ENCODE measurements at places on chromosomes 16 and 17. TPM values are rescaled to one million over a fixed set of nuclear protein-coding genes. Genes with fewer than 3 reads are reported as not detected.

DNA sequence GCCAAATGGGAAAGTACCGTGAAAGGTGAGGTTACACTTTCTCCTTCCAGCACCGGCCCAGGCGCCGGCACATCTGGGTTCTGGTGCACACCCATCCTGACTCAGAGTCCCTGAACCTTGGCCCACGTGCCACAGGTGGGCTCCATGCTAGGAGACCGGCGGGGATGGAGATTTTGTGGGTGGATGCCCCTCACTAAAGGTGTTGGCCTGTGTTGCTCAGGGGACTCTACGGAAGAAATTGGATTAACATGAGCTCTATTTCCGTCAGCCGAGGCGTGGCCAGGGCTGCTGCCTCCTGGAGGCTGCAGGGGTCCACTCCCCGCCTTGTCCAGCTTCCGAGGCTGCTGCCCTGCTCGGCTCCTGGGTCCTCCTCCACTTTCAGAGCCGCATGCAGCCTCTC lies 30.8 kb downstream of the FBXO31 start:
- DNase-seq = no peak

DNA sequence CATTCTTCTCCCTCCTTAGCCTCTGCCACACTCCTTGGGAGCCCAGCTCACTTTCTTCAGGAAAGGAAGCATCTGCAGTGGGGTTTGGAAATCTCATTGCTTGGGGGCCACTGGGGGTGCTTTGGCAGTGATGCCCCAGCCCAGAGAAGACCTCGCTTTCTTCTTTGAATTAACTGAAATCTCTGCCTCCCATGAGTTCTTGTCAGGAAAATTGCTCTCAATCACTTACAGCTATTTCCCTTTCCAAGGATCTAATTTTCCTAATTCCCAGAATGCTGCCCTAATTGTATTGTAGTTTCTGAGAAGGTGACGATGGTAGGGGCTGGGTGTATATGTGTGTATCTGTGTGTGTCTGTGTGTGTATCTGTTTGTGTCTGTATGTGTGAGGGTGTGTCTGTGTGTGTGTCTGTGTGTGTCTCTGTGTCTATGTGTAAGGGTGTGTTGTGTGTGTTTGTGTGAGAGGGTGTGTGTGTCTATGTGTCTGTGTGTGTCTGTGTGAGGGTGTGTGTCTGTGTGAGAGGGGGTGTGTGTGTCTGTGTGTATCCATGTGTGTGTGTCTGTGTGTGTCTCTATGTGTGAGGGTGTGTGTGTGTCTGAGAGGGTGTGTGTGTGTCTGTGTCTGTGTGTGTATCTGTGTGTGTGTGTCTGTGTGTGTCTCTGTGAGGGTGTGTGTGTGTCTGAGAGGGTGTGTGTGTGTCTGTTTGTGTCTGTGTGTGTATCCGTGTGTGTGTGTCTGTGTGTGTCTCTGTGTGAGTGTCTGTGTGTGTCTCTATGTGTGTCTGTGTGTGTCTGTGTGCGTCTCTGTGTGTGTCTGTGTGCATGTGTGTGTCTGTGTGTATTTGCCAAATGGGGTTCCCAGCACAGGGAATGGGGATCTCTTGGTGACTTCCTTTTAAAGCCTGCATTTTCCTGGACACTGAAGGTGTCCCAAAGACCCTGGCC lies 83.5 kb upstream of the DNAJA2 start:
- no peak for DNase-seq

- peak; percentile 89 for DNase-seq
Observed at GRCh38 chr17:7687072-7687907, at the start of gene TP53. Gene TP53, minus strand, starts transcription at chr17:7687490. Its CDS starts 10,896 bp downstream, at chr17:7676594.

DNA sequence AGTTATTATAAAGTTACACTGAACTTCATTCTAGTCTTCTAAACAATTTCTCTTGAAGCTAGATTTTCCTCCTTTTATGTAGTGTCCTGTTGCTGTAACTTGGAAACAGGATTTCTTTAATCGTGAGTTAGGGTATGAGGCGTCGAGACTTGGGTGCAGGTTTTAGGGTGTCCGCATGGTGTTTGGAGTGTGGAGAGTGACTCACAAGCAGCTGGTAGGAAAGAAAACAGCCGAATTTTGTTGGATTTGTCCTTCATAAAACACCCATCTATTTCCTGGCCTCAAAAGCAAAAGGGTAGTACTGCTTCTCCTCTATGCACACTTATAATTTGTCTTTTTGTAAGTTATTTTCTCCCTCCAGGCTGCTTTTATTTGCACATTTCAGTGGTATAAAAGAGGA lies 1.6 kb downstream of the RPTOR start:
- DNase-seq = no peak

GRCh38 chr17:27106347-27106981 lies 187.4 kb upstream of the WSB1 start:
- no peak for DNase-seq

- DNase-seq = peak; percentile 56
Observed at GRCh38 chr17:62745806-62746205, 62.3 kb downstream of the MARCHF10 start.

- DNase-seq = no peak
Observed at GRCh38 chr17:6374271-6374691, 60.6 kb downstream of the AIPL1 start.

The CSH2 gene
- polyA plus RNA-seq = 6.8 TPM

The ABCC12 gene
- 0.33 TPM for polyA plus RNA-seq

DNA sequence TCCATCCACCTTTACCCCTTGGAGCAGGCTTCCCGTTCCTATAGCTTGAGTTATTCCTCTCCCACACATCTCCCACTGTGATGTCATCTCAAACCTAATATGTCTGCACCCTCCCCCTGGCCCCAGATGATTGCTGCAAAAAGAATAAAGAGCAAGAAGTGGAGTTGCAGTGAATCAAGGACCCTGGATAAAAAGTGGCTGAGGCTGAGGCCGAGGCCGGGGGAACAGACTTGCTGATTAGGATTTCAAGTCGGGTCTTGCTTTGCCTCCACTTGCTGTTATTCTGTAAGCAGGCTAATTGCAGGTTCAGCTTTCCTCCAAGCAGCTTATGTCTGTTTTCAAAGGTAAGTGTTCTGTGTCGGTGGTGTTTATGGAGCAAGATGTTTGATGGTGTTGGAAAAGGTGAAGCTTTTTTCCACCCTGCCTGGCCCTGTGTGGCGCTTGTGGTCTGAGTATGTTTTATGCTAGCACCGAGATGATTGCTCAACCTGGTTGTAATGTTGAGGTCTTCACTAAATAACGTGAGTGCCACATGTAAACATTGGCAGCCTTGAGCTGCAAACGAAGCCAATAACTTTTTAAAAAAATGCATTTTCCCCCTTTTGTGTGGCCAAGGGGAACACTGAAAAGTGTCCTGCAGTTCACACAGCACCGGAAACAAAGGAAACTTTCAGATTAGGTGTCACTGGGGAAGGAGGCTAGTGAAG lies 15.4 kb downstream of the HS3ST3B1 start:
- no peak for DNase-seq

GRCh38 chr17:63358956-63359355 lies 87.2 kb downstream of the CYB561 start:
- no peak for DNase-seq

DNA sequence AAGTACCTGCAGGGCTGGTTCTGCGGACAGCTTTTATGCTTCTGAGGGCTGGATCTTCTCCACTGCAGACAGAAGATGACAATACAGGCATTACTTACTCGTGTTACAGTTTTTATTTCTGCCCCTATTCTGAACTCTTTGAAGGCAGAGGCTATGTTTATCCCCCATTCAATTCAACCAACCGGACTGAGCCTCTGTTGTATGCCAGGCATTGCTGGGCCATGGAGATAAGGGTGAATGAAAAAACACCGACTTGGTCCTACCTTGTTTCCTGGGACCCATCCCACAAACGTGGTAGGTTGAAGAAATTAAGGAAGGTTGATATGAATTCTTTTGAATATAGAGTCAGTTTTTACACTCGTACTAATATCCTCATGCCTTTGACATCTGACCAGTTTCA lies 10.0 kb upstream of the HP start:
- no peak for DNase-seq

The ATP1B2 gene
- polyA plus RNA-seq = 18.8 TPM

GRCh38 chr17:60610473-60610872 lies 10.5 kb downstream of the PPM1D start:
- DNase-seq = no peak

- DNase-seq = no peak
Observed at GRCh38 chr16:16036359-16036792, 87.0 kb downstream of the ABCC1 start.

DNA sequence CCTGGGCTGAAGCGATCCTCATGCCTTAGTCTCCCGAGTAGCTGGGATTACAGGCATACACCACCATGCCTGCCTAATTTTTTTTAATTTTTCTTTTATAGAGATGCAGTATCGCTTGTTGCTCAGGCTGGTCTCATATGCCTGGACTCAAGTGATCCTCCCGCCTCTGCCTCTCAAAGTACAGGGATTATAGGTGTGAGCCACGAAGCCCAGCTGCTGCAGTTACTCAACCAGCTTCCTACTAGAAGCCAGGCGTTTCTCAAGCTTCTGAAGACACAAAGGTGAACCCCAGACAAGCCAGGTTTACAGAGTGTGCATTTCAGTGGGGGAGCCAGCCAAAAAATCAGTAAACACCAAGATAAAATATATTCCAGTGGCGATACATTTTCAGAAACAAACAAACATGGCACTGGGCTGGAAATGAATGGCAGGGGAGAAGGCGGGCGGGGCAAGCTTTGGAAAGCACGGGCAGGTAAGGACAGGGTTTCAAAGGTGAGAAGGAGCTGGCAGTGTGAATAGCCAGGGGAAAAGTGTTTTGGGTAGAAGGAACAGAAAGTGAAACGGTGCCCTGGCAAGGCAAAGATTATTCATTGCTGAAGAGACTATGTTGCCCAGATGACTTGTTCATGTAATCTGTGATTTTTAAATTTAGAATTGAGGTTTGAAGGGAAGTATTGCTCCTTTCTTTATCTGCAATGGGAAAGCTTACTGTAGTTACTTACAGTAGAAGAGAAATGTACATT lies 471.1 kb downstream of the WWOX start:
- DNase-seq = no peak

- no peak for DNase-seq
Observed at GRCh38 chr16:79740252-79740651, 139.7 kb upstream of the MAF start.

- DNase-seq = no peak
Observed at GRCh38 chr17:49862781-49863331, 15.0 kb upstream of the TAC4 start.

DNA sequence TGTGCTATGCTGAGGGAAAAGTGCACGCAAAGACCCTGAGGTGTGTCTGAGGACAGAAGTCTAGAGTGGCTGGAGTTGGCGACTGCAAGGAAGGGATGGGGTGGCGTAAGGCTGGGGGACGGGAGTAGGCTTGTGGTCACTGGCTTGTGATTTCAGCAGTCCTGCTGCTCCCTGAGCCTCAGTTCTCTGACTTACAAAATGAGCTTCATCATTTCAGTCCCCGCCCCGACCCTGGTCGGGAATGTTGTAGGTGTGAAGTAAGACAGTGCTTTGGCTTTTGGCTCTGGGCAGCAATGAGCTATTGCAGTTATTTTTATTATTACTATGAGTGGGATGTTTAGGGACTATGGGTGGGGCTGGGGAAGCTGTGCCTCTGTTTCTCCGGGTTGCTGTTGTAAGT lies 8.6 kb downstream of the ADGRG1 start:
- no peak for DNase-seq

The KRTAP9-7 gene
- polyA plus RNA-seq = not detected

The ABCC3 gene
- 0.90 TPM for polyA plus RNA-seq

The KRTAP4-6 gene
- not detected for polyA plus RNA-seq

- DNase-seq = no peak
Observed at GRCh38 chr16:22117609-22118008, 25.3 kb downstream of the VWA3A start.

GRCh38 chr17:18025241-18025944 lies 13.6 kb downstream of the ATPAF2 start:
- no peak for DNase-seq

DNA sequence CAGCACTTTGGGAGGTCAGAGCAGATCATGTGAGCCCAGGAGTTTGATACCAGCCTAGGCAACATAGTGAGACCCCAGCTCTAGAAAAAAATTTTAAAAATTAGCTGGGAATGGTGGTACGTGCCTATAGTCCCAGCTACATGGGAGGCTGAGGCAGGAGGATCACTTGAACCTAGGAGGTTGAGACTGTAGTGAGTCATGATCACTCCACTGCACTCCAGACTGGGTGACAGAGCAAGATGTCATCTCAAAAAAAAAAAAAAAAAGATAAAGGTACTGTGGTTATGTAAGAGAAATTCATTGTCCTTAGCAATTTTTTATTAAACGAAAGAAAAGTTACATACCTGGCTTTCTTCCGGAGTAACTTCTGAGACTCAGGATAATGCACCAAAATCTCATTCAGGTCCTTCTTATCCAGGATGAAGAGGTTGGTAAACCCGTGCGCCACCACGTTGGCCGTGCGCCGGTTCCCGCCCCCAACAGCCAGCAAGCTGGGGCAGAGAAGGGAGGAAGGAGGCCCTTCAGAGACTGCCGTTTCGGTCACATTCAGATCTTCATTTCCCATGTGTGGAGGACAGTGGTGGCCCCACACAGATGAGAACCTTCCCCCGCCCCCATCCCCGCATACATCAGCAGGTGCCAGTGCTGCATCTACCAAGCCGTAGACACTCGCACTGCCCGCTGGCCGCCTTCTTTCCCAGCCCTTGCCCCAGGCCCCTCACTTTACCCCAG lies 73.7 kb downstream of the CNGB1 start:
- DNase-seq = no peak

- no peak for DNase-seq
Observed at GRCh38 chr17:34227707-34228106, 27.4 kb upstream of the CCL2 start.

GRCh38 chr16:30429418-30429677 lies 482 bp downstream of the DCTPP1 start:
- no peak for DNase-seq

DNA sequence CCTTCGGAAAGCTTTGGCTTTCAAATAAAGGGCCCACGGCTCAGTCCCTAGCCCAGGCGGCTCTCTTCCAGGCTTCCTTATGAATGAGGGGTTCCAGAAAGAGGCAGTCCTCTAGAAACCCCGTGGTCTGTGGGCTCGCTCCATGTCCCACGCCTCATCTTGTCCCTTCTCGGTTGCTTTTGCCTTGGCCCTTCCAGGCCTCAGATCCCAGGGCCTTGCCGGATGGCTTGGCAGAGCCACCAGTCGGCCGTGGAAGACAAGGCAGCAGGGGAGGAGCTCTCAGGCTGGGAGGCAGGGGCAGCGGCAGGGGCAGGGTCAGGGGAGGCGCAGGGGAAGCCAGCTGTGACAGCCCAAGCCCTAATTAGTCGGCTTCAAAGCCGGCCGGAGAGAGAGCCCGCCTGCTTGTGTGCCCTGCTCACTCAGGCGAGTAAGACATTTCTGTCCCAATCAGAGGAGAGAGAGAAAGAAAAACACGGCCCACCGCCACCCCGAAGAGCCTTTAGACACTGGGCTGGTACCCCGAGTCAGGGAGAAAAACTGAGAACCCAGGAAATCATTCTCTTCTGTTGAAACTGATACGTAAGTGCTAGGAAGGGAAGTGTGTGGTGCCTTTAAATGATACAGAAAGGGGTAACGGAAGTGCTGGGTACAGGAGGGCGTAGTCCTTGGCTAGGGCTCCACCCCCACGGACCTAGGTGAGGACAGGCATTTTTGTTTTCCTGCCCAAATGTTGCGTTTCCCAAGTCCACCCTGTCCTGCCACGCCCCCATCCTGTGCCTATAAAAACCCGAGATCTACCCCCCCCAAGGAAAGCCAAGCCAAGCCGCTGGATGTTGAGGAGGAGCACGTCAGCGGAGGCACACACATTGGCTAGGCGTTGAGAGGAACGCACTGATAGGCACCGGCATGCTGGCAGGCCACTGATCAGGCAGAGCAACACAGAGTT lies 27.8 kb upstream of the MEIOC start:
- no peak for DNase-seq
